ENCODE measurements at places on chromosomes 3 and 15.

DNA sequence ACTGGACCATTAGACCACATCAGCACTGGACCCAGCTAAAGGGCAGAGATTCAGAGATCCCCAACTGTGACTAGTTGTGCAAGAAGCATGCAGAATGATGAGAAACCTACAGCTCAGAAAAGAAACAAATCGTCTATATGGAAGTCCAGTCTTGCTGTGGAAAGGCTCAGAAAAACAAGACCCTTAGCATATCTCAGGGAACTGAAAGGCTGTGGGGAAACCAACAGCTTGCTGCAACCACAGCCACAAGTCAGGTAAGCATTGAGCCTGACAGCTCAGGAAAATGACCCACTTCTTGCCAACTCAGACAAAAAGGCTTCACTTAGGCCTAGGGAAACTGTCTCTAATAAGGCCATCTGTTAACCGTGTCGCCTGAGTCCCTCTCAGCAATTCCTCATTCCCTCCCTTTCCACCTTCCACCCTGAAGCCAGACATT is 145.6 kb downstream of the LSAMP start:
- no peak for DNase-seq

GRCh38 chr15:53978253-53978906 is at the start of gene UNC13C:
Gene UNC13C, plus strand, starts transcription at chr15:53978441. Its CDS starts 34,463 bp downstream, at chr15:54012904.
- DNase-seq = no peak

GRCh38 chr3:170476291-170476690 is 57.6 kb downstream of the CLDN11 start:
- no peak for DNase-seq

DNA sequence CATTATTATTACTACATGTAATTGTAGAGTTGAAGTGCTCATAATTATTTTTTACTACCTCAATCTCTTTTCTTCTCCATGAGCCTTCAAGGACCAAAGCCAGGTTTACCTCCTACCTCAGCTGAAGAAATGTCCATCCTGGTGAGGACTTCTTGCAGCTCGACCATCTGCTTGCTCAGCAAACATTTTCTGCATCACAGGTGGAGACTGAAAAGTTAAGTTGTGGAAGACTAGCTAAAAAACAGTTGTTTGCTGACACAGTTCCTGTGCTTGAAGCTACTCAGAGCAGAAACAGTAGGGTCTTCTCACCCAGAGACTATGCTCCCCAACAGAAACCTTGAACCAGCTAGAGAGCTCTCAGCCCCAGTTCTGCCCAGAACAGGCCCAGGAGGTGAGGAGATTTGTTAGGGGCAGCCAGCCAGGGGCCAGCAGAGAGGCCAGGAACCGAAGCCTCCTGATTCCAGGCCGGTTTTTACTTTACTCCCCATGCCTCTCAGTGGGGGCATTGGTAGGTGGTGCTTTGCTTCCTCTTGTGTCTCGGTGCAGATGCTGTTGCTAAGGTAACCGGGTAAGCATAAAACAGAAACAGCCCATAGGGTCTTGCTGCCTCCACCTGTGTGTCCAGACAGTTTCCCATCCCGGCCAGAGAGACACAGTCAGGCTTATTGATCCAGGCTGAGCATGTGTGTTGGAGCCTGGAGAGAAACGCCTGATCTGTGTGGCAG is 54.9 kb downstream of the CCNL1 start:
- no peak for DNase-seq

DNA sequence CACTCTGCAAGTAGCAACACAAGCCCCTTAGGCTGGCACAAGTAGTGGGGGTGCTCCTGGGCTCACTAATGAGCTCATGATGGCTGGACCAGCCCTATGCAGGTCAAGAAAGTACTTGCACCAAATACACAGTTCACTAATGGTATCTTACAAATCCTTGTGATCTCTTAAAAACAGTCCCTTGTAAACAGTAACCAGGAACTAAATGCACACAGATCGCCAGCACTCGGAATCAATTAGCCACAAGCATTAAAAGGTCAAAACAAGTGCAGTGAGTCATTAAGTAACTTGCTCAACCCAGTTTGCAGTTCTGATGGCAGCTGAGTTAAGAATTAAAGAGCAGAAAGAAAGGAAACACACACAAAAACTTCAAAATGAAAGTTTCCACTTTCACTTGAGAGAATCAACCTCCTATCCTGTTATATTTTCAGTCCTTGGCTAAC is 43.2 kb downstream of the ARHGEF3 start:
- DNase-seq = no peak

GRCh38 chr15:62066663-62067447 is at the start of gene C2CD4A:
Gene C2CD4A, plus strand, starts transcription at chr15:62066977. Its CDS starts 637 bp downstream, at chr15:62067614.
- peak; percentile 20 for DNase-seq

- no peak for DNase-seq
Observed at GRCh38 chr15:69538379-69538778, 85.8 kb downstream of the RPLP1 start.

DNA sequence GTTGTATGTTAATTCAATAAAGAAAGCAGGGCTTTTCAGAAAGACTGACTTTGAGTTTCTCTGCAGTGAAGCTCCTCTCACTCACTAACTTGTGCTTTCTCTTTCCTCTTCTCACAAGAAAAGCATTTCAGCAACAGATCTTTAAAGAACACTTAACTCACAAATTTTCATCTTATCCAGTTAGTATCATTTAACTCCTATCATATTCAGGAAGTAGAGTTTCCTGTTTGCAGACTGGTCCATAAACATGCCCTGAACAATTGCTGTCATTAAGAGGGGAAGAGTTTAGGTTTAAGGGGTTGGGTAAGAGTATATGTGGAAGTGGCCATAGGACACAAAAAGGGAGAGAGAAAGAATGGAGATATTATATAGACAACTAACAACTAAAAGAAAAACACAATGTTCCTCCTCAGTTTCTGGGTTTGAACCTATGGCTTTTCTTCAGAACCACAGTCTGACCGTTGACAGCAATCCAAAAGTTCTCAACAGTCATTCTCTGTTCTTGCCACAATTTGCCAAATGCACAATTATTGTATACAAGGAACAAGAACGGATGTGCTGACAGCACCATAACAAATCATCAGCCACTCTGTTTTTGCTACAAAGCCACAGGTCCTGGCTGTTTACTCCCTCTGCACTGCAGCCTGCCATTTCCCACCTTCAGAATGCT is 63.9 kb downstream of the CHAC1 start:
- no peak for DNase-seq

GRCh38 chr3:30299674-30300385 is 306.6 kb upstream of the TGFBR2 start:
- no peak for DNase-seq

DNA sequence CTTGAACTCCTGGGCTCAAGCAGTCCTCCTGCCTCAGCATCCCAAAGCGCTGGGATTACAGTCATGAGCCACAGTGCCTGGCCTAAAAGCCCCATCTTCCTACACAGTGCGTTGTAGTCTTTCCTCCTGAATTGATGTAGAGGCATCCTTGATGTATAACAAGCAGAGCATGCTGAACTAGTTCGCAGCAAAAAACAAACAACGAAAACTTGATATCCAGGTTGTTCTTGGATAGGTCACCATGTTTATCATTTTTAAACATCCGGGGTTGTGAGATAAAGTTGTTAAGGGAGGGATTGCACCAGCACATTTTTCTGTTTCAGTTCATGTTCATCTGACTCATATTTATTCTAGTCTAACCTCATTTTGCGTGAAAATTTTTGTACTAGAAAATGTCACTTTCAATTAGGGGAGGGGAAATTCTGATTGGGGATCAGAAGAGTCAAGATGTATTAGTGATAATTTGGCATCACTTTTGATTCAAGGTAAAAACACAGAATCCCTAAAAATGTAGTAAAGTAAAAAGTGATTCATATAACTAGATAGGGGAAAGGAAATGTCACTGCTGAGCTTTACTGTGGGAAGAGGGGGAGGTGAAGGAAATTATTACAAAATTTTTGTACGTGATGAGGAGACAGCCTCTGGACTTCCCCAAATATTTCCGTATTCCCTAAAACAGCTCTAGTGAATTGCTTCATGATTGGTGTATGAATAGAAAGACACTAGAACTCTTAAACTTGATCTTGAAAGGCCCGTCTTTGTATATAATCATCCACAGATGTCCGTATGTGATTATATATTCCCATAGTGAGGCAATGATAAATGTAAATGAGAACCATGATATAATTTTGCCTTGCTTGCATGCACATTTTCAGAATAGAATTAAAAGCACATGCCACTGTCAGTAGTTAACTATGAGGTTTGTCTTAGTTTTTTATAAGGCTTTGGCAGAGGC is 22.9 kb downstream of the RAB8B start:
- no peak for DNase-seq

- no peak for DNase-seq
Observed at GRCh38 chr15:72184165-72184811, 13.3 kb downstream of the GRAMD2A start.

DNA sequence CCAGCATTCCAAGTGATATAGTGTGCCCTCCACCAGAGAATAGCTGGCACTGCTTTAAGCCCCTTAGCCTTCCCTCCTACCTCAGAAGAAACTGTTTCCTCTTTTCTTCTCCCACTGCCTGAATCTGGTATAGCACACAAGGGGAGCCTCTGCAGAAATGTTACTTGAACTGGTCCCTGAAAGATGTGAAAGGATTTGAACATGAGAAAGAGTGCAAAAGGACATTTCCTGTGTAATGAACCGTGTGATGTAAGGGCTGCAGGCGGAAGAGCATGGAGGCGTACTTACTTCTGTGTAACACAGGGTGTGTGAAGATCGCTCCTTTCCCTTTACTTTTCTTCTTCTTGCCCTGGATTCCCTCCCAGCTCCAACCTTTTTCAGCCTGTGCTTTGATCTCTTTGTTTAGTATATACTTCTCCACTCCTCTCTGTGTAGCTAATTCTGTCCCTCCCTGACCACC is 8.4 kb downstream of the TMOD3 start:
- DNase-seq = no peak
